Testis (tissue), 5 donors: ENCODE measurements at places on chromosomes 6 and 20. TPM values are rescaled to one million over a fixed set of nuclear protein-coding genes. Genes with fewer than 3 reads are reported as not detected.

- DNase-seq = no peak
Measured at GRCh38 chr6:70180183-70180900, 122.5 kb downstream of the COL9A1 start.

CCN6 gene
- total RNA-seq = 0.99 TPM

DNA sequence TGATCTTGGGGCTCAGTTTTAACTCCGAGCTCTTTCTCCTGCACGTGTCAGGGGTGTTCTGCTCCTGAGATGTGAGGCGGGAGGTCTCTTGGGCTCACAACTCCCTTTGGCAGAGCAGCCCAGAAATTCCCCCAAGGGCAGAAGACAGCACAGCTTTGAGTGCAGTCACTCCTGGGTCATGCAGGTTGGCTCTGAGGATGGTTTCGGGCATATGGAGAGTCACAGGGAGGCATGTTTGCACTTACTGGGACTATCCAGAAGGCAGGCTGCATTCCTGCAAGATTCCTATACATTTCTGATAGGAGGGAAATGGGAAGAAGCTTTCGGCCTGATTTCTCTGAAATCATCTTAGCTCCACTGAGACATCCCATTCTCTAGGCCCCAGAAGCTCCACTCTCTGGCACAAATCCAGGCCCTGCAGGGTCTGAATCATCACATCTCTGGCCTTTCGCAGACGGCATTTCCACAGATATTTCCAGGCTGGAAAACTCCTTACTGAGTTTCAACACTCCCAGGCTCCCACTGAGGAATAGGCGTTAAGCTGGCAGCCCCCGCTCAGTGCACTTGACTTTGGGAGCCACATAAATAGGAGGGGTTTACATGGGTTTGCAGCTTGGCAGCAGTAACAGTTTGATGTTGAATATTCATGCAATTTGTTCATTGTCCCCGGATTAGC lies 39.7 kb downstream of the AGPAT4 start:
- DNase-seq = no peak

PPP2R5D gene
- total RNA-seq = 74.5 TPM

- no peak for DNase-seq
Measured at GRCh38 chr6:121694801-121695251, 259.4 kb downstream of the GJA1 start.

GRCh38 chr6:127178746-127179145 lies 60.3 kb downstream of the RSPO3 start:
- no peak for DNase-seq

DNA sequence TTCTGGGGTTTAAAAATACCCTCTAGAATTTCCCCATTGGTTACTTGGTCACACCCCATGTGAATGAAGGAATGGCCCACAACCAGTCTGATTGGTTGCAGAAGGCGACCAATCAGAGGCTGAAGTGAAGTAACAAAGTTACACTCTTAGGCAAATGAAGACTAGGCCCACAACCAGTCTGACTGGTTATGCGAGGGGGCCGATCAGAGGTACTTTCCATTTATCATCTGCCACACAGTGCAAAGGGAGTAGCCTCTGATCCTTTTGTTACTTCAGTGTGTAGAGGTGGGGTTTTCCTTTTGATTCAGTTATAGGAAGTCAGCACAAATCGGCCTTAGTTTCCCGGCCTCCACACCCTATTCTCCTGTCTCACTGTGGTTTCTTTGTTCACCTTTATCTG lies 61.2 kb upstream of the SGK1 start:
- DNase-seq = peak; percentile 73

DNA sequence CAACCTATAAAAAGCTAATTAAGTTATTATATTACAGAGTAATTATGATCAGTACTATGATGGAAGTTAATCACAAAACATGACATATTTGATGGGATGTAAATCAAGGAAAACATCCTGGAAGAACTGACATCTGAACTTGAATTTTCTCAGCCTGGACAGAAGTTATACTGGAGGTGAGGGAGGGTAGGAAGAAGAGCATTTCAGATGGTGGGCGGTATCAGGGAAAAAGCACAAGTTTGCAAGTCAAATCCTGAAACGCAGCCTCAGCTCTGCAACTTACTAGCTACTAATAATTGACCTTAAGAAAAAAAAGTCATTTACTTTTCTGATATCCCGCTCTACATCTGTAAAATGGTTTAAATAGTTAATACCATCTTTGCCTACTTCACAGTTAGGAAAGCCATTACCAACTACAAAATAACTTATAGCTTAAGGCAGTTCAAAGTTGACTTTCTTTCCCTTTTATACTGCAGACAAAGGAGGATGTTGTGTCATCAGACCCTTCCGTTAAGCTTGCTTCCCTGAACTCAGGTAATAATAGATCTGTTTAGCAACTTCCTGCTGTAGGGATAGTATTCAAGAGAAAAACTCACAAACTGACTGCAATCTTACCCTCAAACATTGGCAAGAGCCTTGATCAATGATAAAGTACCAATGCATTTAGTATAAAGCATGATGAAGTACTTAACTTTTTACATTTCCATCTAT lies 21.0 kb downstream of the NOL7 start:
- DNase-seq = no peak

RAET1G gene
- total RNA-seq = not detected

DNA sequence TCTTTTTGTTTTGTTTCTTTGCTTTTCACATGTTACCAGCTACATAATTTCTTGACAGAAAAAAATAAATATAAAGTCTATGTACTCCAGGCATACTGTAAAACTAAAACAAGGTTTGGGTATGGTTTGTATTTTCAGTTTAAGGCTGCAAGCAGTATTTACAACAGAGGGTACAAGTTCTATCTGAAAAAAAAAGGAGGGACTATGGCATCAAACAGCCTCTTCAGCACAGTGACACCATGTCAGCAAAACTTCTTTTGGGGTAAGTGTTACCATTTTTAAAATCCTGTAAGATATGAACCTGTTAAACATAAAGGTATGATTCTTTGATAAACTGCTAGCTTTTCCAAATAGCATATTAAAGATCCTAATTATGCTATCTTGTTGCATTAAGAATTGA lies 393 bp downstream of the RUNX2 start:
- no peak for DNase-seq

GRCh38 chr20:32302507-32302872 lies 25.0 kb downstream of the KIF3B start:
- no peak for DNase-seq

DNA sequence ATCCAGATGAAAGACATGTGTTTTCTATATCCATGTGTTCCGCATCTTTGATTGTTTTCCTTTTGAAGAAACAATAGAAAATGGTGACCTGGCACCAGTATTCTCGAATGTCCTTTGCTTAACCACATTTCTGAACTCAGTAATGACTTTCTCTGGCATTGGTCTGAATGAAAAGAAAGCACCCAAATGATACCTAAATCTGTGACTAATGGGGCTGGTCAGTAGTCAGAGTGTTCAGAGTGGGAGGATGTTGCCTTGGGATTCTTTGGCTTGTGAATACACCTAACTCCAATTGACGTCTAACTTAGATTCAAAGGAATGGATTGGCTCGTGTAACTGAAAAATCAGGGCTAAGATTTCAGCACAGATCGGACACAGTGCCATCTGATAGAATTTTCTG lies 27.1 kb downstream of the PARD6B start:
- DNase-seq = no peak

EZR gene
- 199 TPM for total RNA-seq

GRCh38 chr20:40717343-40717865 lies 28.4 kb upstream of the MAFB start:
- no peak for DNase-seq

GRCh38 chr6:16770701-16771569 lies 9.7 kb upstream of the ATXN1 start:
- peak; percentile 89 for DNase-seq

DNA sequence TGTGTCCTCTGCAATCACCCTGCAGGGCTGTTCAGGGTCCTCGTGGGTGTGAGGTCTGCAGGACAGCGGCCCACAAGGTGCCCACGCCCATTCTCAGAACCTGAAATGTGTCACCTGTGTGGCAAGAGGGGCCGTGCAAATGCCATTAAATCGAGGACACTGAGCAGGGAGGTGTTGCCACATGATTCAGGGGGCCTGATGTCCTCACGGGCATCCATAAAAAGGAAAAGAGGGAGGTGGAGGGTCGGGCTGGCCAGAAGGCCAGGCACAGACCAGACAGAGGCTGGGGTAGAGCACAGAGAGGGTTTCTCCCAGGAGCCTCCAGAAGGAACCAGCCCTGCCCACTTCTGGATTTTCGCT lies 239.6 kb downstream of the ERMARD start:
- DNase-seq = peak; percentile 2

DNA sequence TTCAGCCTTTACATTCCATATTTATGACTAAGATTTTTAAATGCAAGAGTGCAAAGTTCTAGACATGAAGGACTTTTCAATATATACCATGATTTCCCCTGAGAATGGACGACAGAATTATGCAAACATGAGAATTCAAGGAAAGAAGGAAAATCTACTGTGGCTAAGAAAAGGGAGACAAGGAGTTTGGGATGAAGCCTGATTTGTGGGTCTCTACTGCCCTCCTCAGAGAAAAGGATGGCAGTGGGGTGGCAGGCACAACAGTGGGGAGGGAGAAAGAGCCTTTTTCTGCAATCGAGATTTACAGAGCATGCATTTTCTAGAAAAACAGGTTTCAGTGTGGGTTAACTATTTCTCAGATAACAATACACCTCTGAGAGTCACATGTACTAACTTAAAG lies 466.9 kb upstream of the NRSN1 start:
- DNase-seq = peak; percentile 49

- DNase-seq = no peak
Measured at GRCh38 chr20:919491-919916, 3.4 kb upstream of the ANGPT4 start.

GRCh38 chr6:158718461-158719046 lies 68.7 kb downstream of the SYTL3 start:
- DNase-seq = no peak

- no peak for DNase-seq
Measured at GRCh38 chr20:1757072-1757471, 99.5 kb upstream of the SIRPG start.

- no peak for DNase-seq
Measured at GRCh38 chr20:8726460-8726859, 342.4 kb upstream of the PLCB4 start.

- no peak for DNase-seq
Measured at GRCh38 chr6:142357879-142358278, 56.1 kb downstream of the ADGRG6 start.

GRCh38 chr6:57029213-57029612 lies 17.3 kb upstream of the KIAA1586 start:
- no peak for DNase-seq

C2 gene
- total RNA-seq = 5.1 TPM

DNA sequence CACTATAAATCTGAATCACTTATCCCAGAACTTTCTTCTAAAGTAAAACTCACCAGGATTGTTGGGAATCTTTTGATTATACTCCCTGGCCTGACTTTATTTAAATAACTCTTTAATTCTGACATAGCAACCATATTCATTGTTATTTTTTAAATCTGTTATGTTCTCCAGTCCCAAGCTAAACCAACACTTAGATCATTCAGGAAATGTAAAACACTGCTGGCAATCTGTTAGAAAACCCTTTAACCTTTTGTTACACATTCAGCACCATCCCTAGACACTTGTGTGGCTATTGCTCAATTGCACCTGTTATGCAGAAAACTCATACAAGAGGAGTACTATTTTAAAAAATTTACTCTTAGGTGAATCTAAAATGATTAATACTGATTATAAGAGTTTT lies 101.8 kb upstream of the NHSL1 start:
- DNase-seq = no peak

DNA sequence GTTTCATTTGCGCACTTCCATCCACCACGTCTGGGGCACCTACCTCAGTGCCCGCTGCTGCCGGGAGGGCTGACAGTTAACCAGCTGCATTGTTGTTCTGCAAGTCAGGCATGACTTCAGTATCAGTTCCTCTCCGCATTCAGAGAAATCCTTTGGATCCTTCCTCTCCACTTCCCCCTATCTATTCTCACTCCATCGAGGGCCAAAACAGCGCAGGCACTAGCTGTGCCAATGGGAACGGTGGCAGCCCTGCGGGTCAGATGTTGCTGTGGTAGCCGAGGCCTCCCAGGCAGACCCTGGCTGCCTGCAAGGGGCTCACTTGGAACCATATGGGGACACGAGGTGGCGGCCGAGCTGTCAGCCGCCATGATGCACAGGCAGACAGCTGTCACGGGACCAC lies 64.2 kb upstream of the INSM1 start:
- no peak for DNase-seq
